ENCODE measurements at places on chromosomes 11 and 22. TPM values are rescaled to one million over a fixed set of nuclear protein-coding genes. Genes with fewer than 3 reads are reported as not detected.

KDELR3 gene
- 15.4 TPM for total RNA-seq

TRIM22 gene
- total RNA-seq = 86.7 TPM

COMMD9 gene
- 35.8 TPM for total RNA-seq

DEPDC5 gene
- 43.1 TPM for total RNA-seq

C1QTNF4 gene
- total RNA-seq = 5.0 TPM

DNHD1 gene
- 33.1 TPM for total RNA-seq

RASD2 gene
- 0.45 TPM for total RNA-seq

ARRB1 gene
- total RNA-seq = 70.8 TPM
